T47D (cell line): ENCODE measurements at places on chromosomes 12 and 14.

DNA sequence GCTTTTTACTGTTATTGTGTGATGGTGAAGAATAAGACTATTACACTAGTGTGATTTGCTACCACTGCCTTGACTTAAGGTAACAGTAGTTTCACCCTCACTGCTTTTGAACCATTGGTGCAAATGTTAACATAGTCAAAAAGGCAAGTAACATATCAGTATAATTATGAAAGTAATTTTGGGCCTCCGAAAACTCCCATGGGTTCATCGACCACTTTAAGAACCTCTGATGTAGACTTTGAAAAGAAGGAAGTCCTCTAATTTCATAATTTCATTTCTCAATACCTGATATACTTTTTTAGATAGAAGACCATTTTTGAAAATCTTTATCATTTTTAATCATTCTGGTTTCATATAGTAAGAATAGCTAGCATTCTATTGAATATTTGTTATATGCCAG is 57.7 kb downstream of the ETNK1 start:
- DNase-seq: no peak

- DNase-seq: no peak
These were observed 8.0 kb downstream of the IL22 start for GRCh38 chr12:68245180-68246021.

GRCh38 chr14:29608861-29609260 is 318.8 kb downstream of the PRKD1 start:
- DNase-seq: no peak

DNA sequence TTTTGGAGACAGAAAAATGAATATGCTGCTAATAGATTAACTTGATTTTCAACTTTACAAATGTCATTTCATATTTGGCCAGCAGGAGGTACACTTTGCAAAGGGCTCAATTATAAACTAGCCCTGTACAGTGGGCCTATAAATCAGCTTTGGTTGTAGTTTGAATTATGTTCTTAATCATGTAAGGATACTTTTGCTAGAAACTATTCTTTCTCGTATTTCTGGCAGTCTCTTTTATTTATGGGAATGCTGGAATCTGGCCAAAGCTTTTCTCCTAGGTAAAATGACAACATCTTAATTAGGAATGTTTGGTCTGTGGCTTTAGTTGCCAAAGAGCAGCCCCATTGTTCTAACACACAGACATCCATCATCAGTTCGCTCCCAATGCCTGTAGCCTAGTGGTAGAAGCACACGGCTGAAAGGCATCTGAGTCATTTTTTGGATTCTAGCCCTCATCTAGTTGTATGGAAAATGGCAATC is 1322.3 kb upstream of the SEL1L start:
- DNase-seq: no peak

DNA sequence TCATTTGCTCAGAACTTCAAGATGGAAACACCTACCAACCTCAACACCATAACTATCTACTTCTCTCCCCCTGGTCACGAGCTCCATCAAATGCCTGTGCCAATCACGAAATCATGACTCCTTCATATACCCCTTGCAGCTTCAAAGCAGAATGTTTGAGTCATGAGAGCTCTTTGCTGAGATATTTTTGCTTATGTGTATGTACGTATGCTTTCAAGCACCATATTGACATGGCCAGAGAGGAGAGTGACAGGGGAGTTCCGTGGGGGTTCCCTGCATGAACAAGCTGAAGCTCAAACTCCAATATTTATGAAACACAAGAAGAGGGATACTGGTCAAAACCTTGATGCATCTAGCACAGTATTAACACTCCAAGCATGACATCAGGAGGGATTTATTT is 374.4 kb downstream of the DPF3 start:
- DNase-seq: no peak

DNA sequence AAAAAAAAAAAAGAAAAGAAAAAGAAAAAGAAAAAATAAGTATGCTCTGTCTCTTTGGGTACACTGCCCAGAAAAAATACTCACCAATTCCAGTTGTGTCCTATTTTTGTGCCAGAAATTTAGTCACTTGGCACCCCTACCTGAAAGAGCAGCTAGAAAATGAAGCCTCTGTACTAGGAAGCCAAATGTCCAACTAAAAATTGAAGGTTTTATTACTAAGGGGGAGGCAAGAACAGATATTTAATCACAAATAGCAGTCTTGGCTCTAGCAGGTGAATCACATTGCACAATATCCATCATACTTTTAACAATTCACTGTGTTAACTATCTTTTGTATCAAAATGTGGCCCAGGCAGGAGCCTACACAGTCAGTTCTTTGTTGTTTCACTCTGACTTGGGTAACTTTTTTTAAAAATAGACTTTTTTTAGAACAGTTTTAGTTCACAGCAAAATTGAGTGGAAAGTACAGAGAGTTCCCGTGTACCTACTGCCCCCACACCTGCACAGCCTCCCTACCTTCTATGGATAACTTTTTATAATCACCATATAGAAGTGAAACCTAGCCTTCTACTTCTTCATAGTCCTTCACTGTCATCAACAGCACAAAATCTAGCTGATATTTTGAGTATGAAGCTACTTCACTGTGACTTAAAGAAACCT is 87.1 kb upstream of the ATF7IP start:
- DNase-seq: no peak

- DNase-seq: no peak
These were observed 11.6 kb upstream of the IQSEC3 start for GRCh38 chr12:54750-55535.

DNA sequence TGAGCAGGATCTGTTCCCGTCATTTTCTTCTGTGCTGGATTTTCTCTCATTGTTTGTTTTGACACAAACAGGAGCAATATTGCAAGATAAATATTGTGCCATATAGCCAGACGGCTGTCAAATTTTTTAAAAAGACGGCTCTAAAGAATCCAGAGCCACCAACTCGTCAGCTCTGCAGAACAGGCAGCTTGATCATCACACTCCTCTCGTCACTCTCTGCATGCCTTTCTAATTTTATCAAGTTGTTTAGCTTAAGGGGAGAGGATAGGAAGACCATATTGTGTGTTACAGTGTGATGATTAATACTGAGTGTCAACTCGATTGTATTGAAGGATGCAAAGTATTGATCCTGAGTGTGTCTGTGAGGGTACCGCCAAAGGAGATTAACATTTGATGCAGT is 562.8 kb downstream of the GALC start:
- no peak for DNase-seq

- no peak for DNase-seq
These were observed 42.5 kb downstream of the SLC2A13 start for GRCh38 chr12:40063414-40063813.
